ENCODE measurements at places on chromosomes 11 and 22.
A peak's percentile ranks its signal among the peaks of the same experiment; 100 is the strongest.

- DNase-seq: no peak
Observed at GRCh38 chr11:120877746-120878365, 146.0 kb upstream of the TBCEL start.

DNA sequence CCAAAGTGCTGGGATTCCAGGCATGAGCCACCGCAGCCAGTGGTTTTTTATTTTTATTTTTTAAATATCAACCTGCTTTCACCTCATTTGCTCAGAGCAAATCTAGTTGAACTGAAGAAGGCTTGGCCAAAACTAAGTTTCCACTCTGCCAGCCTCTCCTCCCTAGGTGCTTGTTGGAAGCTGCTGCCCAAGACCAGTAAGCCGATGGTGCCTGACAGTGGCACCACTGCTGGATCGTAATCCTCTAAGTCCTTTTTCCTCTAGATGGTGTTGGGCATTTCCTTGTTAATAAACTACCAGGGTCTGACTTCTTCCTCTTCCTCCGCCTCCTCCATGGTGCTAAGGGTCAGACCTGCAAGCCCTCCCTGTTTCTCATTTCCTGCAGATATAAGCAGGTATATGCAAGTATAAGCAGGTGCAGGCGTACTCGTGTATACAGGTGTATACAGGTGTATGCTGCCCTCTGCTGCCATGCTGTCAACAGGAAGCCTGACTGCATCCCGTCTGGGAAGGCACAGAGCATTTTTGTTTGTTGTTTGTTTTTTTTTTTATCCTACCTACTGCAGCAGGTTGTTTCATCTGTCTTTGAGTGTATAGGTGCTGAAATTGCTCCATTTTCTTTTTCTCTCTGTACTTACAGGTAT lies 1.6 kb downstream of the NADSYN1 start:
- DNase-seq: no peak

DNA sequence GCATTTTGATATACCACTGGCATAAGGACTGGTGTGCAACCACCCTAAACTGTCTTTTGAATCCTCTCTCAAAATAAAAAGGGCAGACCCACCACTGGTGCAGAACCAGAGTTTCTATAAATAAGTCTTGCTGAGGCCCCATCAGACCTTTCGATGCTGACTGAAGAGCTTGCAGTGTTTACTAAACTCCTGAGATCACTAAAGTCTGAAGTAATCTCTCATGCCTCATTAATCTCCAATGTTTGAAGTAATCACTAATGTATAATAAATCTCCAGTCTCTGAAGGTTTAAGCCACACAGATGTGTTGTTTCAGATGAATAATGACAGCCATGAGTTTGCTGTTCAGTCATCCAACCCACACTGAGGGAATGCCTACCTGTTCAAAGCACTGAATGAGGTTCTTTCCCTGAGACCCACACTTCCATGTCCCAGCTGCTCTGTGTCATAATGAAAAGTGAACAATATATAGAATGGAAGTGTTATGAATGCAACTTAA lies 50.6 kb upstream of the DEUP1 start:
- no peak for DNase-seq

DNA sequence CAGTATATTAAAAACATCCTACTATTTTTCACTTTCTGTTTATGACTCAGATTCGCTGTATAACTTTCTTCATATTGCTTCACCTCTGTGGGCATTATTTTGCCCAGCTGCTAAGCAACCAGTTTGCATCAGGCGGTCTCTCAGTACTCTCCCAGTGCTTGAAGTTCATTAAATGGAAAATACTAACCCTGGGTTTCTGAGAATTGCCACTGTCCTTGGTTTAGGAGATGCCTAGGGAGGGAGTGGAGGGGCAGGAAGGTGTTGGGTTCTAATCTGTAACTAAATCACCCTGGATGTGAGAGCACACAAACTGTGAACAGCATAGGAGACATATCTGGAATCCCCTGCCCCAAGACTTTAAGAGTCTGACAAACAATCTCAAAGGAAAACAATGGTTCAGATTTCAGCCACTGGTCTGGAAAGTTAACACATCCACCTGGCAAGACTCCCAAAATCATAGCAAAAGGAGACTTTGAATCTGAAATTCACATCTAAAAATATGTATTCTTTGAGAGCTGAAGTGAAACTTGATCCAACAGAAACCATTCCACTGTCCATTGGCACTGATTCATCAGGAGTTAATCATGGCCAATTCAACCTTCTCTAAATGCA lies 540.0 kb downstream of the SOX6 start:
- peak; percentile 0 for DNase-seq

DNA sequence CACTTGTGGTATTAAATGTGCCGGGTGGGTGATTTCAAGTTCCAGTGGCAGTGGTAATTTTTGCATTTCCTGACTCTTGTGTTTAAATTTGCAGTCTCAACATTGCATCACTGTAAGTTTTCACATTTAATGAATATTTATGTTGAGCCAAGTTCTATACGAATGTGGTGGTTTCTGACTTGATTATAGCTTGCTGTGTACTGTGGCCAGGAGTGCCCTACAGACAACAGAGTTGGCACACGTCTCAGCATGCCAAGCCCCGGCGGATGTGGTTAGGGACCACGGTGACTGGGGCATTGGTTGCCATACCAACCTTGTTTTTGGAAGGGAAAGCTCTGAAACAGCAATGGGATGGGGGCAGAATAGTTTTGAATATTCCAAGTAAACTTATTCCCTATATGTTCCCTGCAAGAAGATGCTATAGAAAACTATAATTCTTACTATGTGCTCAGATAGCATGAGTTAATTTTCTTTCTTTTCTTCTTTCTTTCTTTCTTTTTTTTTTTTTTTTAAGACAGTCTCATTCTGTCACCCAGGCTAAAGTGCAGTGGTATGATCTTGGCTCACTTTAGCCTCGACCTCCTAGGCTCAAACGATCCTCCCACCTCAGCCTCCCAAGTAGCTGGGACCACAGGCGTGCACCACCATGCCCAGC lies 16.0 kb downstream of the ZNRF3 start:
- DNase-seq: peak; percentile 27

- DNase-seq: no peak
Observed at GRCh38 chr22:38266120-38266519, 6.7 kb downstream of the TMEM184B start.

DNA sequence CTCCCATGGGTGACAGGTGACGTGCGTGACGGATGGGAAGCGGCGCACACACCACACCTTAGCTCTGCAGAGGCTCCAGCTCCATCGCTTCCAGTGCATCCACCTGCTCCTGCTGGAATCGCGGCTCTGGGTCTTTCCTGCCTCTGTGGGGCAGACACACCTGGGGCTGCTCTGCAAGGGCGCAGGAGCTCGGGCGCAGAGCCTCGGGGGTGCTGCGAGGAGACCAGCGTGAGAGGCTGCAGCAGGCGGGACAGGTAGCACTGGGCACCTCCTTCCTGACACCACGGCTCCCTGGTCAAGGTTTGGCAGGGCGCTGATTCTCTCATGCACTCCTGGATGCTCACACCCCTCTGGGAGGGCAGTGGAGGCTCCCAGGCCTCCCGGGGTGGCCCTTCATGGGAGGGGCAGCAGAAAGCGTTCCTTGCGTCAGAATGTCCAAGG lies 1494.3 kb downstream of the BRD1 start:
- no peak for DNase-seq

DNA sequence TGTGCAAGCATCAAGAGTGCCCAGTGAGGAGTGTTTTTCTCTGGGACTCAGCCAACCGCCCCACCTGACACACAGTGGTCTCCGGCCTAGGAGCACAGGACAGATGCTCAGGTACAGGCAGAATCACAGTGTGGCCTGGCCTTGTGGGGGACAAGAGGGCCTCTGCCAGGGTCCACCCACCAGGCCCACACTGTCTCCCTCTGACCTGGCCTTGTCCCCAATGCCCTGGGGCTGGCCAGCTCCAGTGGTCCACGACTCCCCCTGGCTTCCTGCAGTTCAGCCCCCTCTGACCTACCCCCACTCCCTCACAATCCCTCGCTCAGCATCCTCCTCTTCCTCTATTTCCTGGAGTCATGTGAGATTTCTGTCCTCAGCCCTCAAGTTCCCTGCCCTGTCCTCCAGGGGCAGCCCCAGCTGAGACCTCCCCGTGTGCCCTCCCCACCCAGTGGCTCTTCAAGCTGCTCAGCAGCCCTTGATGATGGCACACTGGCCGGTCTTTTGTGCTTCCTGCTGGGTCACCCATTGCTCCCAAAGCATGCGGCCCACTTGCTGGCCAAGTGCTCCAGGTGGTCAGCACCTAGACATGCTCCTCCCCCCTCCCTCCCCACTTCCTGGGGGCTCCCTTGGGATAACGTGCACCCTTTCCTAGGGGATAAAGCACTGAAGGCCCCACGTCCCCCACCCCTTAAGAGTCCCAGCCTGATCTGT lies 1.7 kb downstream of the TSSK2 start:
- no peak for DNase-seq

DNA sequence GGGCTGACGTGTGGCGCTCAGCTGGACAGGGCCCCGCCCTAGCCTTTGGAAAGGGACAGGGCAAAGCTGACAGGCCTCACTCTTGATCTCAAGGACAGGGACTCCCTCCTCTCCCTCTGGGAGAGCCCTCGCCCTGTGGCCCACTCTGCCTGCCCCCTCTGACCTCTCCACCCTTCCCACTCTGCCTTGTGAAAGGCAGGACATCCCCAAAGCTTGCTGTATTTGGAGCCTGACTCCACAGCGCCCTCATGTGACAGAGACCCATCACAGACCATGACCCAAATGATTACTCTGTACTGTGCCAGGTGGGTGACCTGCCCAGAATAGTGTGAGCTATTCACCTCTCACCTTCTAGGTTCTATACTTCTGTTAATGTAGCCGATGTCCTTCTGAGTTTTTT lies 18.8 kb downstream of the P2RY2 start:
- DNase-seq: peak; percentile 30

DNA sequence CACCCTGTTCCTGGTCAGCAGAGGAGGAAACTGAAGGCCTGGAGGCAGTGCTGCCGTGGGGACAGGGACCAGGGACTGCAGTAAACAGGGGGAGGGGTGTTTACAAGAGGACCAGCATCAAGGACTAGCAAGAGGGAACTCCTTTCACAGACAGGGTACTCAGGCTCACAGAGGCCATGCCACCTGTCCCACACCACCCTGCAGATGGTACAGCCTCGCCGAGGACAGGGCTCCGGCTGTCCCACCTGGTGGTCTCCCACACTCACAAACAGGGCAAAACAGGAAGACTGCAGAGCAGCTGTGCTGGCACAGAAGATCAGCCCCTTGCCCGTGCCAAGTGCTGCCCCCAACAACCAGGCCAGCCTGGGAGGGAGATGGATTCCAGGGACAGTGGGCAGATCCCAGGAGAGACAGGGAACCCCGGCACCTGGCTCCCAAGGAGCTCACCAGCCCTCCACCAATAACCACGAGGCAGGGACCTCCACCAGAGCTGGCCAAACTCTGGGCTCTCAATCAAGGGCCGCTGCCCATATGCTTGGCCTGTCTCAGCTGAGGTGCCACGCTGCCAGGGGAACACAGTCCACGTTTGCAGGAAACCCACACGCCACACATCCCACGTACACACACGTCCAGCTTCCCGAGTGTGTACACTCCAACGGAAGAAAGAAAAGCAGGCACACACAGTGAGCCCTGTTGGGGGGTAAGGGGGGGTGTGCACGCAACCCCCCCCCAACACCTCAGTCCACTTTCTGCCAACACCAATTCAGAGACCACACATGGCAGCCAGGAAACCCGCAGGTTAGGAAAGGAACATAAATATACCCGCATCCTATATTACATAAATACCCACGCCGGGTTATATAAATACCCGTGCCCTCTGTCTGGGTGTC lies 2.1 kb downstream of the CSNK1E start:
- no peak for DNase-seq

GRCh38 chr11:17551347-17552040 lies 4.4 kb downstream of the OTOG start:
- DNase-seq: no peak

- DNase-seq: no peak
Observed at GRCh38 chr22:45203150-45203951, 37.3 kb downstream of the KIAA0930 start.

DNA sequence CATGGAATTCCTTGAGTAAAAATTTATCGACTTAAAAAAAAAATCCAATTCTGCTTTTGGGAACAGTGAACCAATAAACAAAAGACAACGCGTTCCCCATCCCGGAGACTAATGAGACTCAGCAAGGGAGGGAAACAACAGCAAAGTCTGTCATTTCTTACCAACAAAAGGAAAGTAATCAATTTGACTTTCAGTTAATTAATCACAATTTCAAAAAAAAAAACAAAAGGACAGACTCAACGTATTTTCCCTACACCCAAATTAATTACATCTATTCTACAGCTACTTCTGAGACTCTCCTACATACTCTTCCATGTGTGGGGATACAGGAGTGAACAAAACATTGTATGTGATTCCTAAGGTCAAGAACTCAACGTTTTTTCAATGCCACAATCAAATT lies 1.9 kb downstream of the RDX start:
- no peak for DNase-seq

DNA sequence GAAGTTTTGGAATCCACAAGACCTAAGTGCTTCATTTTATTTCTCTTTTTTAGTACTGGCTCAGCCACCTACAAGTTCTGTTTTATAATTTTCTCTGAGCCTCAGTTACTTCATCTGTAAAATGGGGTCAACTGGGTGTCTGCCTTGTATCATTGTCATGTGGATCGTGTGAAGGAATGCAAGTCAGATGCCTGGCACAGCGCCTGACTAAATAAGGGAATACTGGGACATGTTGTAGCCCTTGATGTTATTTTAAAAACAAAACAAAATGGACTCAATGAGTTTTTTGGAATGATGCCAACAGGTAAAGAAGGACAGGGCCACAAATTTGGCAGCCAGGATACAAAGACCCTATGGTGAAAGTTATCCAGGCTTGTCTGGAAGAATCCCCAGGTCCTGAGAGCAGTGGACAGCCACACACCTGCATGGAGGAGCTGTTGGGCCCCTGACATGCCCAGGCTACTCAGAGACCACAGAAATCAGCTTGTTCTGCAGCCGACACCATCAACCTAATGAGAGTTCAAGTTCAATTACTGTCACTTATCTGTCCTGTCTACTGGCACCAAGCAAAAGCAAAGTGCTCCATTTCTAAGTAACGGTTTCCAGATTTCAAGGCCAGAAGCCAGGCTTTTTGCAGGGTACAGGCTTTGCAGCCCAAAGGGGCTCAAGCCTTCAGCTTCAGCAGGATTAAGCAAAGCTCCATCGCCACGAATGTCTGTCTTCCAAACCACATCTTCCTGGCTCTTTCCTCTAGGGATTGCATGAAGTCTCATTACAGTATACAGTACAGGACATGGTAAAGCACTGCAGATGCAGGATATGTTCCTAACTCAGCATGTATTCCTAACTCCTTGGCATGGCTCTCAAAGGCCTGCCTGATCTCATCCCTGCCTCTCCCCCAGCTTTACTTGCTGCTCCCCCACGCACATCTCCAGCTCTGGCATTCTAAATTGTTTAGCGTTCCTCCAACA lies 18.4 kb downstream of the DKK3 start:
- no peak for DNase-seq

GRCh38 chr11:64450168-64450560 lies 91.2 kb downstream of the RPS6KA4 start:
- DNase-seq: no peak

- no peak for DNase-seq
Observed at GRCh38 chr22:44917372-44918165, 92.2 kb downstream of the PHF21B start.

All from stimulated activated CD4-positive, alpha-beta T cell treated with anti-CD3 and anti-CD28 coated beads, Interleukin-12 subunit alpha, Interleukin-12 subunit beta, amount 100 ng/mL, for 24 hours (primary cell).